ENCODE measurements at places on chromosomes 13 and 19.
A peak's percentile ranks its signal among the peaks of the same experiment; 100 is the strongest.

- no peak for DNase-seq
Observed at GRCh38 chr13:73833325-73834070, 300.7 kb downstream of the KLF12 start.

DNA sequence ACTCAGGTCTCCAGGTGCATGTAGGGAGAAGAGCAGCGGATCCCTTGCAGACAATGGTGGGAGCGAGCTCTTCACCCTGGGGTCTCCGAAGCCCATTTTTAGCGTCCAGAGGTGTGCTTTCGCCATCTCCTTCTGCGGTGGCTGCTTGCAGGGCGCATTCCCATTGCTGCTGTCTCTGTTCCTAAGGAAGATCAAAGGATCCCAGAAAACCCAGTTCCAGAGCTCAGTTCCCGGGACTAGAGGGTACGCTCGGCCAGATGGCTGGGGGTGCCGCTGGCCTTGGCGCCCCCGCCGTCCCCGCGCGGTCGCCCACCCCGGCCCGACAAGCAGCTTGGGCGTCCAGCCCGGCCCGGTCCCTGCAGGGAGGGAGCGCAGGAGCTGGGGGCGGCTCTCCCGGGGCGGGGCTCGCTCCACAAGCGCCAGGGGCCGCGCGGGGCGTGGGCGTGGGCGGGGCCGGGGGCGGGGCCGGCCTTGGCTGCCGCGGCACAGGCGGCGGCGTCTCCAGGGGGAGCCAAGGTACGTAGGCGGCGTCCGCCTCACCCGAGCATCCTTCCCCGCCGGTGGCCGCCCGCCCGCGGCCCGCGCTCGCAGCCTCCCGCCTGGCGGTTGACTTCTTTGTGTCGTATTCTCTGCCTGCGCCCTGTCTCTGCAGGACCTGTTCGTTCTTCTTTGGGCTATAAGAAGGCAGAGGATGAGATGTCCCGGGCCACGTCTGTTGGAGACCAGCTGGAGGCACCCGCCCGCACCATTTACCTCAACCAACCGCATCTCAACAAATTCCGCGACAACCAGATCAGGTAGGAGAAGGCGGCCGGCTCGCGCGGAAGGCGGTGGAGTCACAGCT lies 96.8 kb downstream of the ATP8A2 start:
- DNase-seq = peak; percentile 49

DNA sequence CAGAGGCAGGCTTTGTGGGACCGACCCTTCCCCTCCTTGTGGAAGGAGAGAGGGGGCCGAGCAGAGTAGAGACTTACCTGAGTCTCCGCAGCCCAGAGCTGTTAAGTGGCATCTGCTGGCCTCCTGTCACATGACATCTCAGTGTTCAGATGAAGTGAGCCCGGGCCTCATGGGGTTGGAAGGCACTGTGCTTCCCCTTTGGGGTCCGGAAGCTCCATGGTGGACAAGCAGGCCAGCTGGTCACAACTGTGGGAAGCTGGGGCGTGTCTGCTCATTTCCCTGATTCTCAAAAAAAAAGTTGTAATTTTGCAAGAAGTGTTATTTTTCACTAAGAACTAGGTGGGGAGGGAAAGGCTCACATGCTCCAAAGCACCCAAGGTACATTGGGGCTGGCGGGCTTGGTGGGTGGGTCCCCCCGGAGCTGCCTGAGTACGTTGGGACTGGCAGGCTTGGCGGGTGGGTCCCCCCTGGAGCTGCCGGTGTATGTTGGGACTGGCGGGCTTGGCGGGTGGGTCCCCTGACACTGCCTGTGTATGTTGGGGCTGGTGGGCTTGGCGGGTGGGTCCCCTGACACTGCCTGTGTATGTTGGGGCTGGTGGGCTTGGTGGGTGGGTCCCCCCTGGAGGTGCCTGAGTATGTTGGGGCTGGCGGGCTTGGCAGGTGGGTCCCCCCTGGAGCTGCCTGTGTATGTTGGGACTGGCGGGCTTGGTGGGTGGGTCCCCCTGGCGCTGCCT lies 18.2 kb upstream of the DCUN1D2 start:
- DNase-seq = no peak

- DNase-seq = no peak
Observed at GRCh38 chr13:21546372-21546771, 57.6 kb downstream of the MICU2 start.

GRCh38 chr13:28047757-28048388 lies 52.5 kb downstream of the FLT3 start:
- DNase-seq = no peak

DNA sequence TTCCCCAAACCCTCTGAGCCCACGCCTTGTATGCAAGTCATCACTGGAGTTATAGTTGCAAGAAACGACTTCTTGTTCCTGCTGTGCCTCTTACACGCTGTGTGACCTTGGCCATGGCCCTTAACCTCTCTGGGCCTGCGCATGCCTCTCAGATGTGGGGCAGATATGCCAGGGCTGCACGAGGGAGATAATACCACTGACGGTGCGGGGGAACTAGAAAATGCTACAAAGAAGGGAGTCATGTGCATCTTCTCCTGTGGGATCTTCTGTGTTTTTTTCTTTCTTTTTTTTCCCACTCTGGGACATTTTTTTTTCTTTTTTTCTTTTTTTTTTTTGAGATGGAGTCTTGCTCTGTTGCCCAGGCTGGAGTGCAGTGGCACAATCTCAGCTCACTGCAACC lies 4.3 kb upstream of the SAMD1 start:
- DNase-seq = no peak

DNA sequence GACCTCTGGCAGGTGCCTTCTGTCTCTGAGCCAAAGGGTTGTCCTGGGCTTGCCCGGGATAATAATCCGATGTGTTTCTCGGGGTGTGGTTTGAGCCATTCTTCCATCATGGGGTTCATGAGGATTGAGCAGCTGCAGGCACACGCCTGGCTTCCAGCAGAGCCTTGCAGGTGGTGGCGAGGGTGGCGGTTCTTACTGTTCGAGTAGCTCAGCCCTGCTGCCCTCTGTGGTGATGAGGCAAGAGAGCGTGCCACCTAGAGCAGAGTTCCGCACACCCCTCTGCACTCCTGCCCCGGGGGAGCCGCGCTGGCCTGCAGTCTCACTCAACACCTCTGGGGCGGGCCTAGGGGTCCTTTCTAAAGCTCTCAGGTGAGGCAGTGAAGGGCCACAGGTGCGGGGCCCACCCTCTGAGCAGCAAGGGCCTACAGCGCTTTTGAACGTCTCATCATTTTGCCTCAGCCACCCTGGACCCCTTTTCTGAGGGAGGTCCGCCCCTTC lies 3.8 kb downstream of the SCN1B start:
- no peak for DNase-seq

- DNase-seq = no peak
Observed at GRCh38 chr13:27334774-27335435, 64.3 kb downstream of the RASL11A start.

DNA sequence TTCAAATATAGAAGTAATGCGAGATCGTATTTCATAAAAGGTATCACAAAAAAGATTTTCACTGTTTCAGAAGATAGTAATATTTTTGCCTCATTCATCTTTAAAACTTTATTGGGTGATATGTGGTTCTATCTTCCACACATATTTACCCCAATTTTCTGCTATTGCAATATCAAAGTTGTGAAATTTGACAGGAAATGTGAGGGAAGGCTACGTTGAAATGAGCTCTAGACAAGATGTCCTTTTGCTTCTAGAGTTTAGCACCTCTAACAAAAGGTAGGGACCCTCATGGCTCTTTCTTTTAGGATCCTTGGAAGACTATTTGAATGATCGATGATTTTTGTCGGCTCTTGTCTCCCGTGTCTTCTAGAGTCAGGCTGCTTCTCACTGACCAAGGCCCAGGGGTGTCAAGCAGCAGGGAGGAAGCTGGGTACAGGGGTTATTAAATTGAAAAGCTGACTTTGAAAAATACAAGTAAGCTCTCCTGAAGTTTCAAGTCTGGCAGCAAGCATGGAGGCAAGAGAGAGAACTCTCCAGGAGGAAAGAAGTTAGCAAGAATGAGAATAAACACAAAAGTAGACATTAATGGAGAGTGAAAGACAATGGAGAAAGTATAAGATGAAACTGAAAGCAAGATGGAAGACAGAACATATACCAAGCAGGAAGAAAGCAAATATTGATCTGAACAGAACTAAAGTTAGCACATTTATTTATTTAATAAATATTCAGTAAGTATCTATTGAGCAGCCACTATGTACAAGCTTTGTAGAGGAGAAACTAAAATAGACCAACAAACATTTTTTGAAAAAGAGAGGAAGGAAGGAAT lies 73.4 kb downstream of the RUBCNL start:
- DNase-seq = no peak

DNA sequence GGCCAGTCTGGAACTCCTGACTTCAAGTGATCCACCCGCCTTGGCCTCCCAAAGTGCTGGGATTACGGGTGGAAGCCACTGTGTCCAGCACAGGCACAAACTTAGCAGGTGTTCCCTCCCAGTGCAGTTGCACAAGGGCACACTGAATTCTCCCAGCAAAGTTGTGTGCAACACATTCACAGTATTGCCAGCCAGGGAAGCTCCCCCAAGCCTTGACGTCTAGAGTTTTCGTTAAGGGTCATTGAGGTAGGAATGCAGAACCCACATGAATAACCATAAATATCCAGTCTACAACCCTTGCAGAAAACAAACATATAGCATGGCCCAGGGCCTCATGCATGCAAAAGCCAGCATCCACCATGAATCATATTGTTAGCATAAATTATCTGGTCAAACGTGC lies 3.3 kb upstream of the AURKC start:
- DNase-seq = no peak

- DNase-seq = no peak
Observed at GRCh38 chr19:39212375-39212742, 8.3 kb upstream of the SYCN start.

DNA sequence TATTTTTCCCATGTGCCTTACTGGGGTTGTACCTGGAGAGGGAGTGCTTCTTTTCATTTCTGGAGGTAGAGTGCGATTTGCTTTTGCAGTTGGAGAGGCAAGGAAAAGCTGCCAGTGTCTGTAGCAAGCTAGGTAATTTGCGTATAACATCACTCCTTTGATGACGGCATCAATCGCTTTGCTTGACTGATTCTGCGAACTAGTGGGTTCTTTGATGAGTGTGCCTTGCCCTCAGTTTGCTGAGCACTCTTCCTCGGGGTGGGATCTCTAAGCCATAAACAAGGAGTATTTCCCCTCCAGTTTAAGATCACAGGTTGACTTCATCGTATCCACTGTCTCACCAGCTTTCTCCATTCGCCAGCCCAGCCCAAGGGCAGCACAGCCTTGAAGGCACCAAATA lies 344.5 kb downstream of the KCNRG start:
- DNase-seq = no peak

GRCh38 chr19:44806291-44806690 lies 2.6 kb upstream of the BCAM start:
- DNase-seq = no peak

GRCh38 chr19:40605216-40605971 lies 4.2 kb downstream of the LTBP4 start:
- peak; percentile 68 for DNase-seq

GRCh38 chr19:51724543-51724942 lies 752 bp upstream of the HAS1 start:
- peak; percentile 60 for DNase-seq

- DNase-seq = no peak
Observed at GRCh38 chr19:19655051-19655594, 8.4 kb downstream of the ATP13A1 start.

GRCh38 chr13:101013245-101013644 lies 338.6 kb upstream of the TMTC4 start:
- no peak for DNase-seq

DNA sequence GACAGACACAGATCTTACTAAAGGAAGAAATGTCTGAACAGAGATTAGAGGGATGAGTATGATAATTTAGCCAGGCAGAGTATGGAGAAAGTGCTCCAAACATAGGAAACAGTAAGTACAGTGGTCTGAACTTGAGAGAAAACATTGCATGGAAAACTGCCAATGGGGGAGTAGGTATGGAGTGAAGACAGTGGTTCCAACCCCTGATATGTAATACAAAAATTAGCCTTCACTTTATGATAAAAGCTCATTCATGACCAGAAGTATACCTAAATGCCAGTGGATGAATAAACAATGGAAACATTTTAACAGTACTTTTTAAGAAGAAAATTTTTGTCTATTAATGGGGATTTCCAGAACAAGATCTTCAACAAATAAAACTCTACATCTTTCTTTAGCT lies 334.0 kb downstream of the DIAPH3 start:
- no peak for DNase-seq

GRCh38 chr13:43058831-43059230 lies 35.4 kb downstream of the DNAJC15 start:
- DNase-seq = no peak

GRCh38 chr19:11288349-11288748 lies 7.6 kb upstream of the TSPAN16 start:
- no peak for DNase-seq

GRCh38 chr13:49248622-49249002 lies 887 bp downstream of the CDADC1 start:
- DNase-seq = no peak

- DNase-seq = peak; percentile 75
Observed at GRCh38 chr13:44237276-44237767, 136.3 kb upstream of the SERP2 start.

DNA sequence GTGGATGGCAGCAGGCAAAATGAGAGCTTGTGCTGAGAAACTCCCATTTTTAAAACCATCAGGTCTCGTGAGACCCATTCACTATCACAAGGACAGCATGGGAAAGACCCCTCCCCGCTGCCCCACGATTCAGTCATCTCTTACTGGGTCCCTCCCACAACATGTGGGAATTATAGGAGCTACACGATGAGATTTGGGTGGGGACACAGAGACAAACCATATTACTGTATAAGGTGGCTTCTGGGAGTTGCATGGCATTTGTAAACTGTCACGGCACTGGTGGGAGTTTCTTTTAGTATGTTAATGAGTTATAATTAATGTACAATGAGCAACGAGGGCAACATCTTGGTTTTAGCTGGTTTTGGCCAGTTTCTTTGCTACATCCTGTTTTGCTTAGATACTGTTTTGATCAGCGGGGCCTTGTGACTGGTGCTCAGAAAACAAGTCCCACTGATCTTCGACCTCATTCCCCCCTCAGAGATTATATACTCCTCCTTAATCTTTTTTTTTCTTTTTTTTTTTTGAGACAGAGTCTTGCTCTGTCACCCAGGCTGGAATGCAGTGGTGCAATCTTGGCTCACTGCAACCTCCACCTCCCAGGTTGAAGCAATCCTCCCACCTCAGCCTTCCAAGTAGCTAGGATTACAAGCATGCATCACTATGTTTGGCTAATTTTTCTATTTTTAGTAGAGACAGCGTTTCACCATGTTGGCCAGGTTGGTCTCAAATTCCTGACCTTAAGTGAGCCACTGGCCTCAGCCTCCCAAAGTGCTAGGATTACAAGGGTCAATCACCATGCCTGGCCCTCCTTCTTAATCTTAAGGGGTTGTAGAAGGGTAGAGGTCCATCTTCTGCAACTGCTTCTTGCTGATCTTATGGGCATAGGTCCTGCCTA lies 21.3 kb upstream of the ZNF599 start:
- no peak for DNase-seq

- no peak for DNase-seq
Observed at GRCh38 chr13:92179223-92179622, 780.8 kb downstream of the GPC5 start.

GRCh38 chr19:17496337-17496997 lies 15.0 kb upstream of the PGLS start:
- DNase-seq = peak; percentile 61

DNA sequence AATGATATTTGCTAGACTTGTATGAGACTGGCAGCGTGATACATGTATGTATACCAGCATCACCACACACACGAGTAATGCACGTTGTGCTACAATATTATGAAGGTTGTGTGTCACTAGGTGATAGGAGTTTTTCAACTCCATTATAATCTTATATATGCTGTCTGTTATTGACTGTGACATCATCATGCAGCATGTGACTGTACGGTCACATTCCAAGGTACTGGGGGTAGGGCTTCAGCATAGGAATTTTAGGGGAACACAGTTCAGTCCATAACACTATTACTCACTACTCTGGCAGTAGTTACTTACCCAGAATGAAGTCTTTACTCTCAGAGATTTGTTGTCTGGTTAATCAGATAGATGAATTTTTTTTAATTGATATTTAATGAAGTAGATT lies 91.1 kb downstream of the CDK8 start:
- DNase-seq = no peak

Data from femur (tissue), 1 donor.